ENCODE measurements at places on chromosomes 1 and 21. TPM values are rescaled to one million over a fixed set of nuclear protein-coding genes. Genes with fewer than 3 reads are reported as not detected.

The MAP3K21 gene
- total RNA-seq: 0.17 TPM

The SPRR5 gene
- total RNA-seq: not detected

The CRNN gene
- total RNA-seq: not detected

The SPATA46 gene
- not detected for total RNA-seq

The CFHR2 gene
- total RNA-seq: not detected

The CRYBG2 gene
- total RNA-seq: not detected

The OR2M3 gene
- not detected for total RNA-seq

The SERPINC1 gene
- 0.51 TPM for total RNA-seq

The HES4 gene
- total RNA-seq: 137 TPM

The LCE3E gene
- not detected for total RNA-seq

The PRKCZ gene
- total RNA-seq: 5.1 TPM

The OLIG1 gene
- total RNA-seq: not detected

The TFF2 gene
- not detected for total RNA-seq

The SPATA21 gene
- not detected for total RNA-seq

The L1TD1 gene
- total RNA-seq: 0.12 TPM

Measured in chondrocyte (in vitro differentiated cells).